ENCODE measurements at places on chromosomes 3 and 15.

GRCh38 chr3:43497422-43497821, 124.4 kb downstream of the ANO10 start:
- no peak for DNase-seq

- no peak for DNase-seq
These were observed 42.2 kb downstream of the GMPS start for GRCh38 chr3:155912579-155913190.

DNA sequence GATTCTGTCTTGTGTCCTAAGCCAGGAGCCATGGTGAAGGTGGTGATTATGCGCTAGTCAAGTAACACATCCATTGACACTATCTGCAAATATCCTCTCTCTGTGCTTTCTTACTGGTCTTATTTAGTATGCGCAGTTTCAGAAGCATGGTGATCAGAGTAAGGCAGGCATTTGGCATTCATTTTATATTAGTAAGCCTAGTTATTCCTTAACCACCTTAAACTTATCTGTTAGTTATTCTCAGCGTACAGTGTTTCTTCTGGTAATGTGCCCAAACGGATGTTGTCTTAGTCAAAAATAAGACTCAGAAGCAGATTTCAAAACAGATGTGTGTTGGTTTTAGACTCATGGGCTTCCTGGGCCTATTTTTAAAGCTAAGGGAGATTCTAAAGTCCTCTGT, 329.2 kb downstream of the GRM7 start:
- no peak for DNase-seq

DNA sequence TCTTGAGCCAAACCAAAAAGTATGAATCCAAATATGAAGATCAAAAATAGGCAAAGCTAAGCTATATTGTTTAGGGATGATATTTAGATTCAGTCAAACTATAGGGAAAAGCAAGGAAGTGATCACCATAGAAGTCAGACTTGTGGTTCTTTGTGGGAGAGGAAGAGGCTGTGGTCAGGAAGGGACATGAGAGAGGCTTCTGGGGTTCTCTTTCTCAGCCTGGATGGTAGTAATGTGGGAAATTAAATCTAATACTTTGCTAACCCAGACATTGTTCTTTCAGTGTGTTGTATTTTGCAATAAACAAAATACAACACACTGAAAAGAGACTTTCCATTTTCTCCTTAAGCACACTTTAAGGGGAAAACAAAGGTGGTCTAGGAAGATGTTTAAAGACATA, 3.1 kb downstream of the CX3CR1 start:
- DNase-seq = no peak

GRCh38 chr15:94555841-94556519, 324.6 kb downstream of the MCTP2 start:
- no peak for DNase-seq

- DNase-seq = peak; percentile 12
These were observed 105.1 kb downstream of the ZMAT3 start for GRCh38 chr3:178966299-178967176.

GRCh38 chr3:105094588-105094987, 272.1 kb upstream of the ALCAM start:
- no peak for DNase-seq

GRCh38 chr3:64342940-64343688, 117.8 kb upstream of the PRICKLE2 start:
- no peak for DNase-seq

- no peak for DNase-seq
These were observed 290.8 kb downstream of the UBE2E2 start for GRCh38 chr3:23493889-23494288.

- no peak for DNase-seq
These were observed 8.0 kb downstream of the POC1A start for GRCh38 chr3:52146189-52146588.

DNA sequence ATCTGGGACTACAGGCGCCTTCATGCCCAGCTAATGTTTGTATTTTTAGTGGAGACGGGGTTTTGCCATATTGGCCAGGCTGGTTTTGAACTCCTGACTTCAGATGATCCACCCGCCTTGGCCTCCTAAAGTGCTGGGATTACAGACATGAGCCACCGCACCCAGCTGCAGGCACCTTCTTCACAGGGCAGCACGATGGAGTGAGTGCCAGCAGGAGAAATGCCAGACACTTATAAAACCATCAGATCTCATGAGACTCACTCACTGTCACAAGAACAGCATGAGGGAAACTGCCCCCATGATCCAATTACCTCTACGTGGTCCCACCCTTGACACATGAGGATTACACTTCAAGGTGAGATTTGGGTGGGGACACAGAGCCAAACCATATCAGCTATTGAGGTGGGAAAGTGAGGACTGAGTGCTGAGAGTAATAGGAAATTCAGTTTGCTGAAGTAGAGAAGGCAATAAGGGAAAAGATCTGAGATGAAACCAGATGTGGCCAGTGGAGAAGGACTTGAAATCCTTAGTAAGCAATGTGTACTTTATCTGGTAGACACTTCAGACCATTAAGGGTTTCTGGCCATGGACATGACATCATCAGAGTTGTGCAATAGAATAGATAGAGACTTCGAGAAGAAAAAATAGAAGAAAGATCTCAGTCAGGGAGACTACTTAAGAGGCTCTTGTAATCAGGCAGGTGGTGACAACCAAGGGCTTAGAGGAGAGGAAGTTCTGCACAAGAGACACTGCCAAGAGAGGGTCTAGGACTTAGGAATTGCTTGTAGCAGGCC, 18.1 kb upstream of the ATP13A5 start:
- no peak for DNase-seq

DNA sequence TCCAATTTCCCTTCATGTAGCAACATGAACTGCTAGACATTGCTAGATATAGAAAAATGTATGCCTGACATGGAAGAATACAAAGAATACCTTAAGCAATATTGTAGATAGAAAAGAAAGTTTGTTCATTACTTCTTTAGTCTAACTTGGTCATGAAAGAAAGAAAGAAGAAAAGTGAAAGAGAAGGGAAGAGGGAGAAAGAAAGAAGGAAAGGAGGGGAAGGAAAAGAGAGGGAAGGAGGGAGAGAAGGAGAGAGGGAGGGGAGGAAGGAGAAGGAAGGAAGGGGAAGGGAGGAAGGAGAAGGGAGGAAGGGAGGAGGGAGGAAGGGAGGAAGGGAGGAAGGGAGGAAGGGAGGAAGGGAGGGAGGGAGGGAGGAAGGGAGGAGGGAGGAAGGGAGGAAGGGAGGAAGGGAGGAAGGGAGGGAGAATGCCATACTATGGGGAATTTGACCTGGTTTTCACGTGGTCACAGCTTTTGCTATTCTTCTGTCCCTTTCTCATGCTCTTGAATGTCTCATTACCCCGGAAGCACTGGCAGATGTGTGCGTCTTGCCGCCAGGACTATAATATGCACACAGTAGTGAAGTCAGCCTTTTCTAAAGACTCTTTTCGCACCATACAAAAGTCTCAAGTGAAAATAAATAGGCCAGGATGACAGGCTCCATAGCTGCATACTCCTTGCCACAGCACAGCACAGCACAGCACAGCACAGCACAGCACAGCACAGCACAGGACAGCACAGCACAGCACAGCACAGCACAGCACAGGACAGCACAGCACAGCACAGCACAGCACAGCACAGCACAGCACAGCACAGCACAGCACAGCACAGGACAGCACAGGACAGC, 78.2 kb downstream of the CHAC1 start:
- no peak for DNase-seq

DNA sequence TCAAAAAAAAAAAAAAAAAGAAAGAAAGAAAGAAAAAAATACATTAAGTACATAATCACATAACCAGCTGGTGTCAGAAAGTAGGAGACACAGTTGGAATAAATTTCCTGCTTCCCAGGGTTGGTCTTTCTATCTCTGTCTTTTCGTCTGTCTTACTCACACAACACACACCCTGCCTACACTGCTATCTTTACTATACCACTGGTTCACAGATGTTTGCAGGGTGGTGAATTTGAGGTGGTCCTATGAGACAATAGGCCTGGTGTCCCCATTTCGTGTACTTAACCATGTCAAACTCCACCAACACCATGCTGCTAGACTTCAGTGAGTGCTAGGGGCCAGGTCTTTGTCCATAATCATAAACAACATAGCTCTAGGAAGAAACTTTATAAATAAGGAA, 17.6 kb upstream of the CD47 start:
- DNase-seq = no peak

GRCh38 chr3:16583551-16583950, 21.7 kb downstream of the DAZL start:
- no peak for DNase-seq

DNA sequence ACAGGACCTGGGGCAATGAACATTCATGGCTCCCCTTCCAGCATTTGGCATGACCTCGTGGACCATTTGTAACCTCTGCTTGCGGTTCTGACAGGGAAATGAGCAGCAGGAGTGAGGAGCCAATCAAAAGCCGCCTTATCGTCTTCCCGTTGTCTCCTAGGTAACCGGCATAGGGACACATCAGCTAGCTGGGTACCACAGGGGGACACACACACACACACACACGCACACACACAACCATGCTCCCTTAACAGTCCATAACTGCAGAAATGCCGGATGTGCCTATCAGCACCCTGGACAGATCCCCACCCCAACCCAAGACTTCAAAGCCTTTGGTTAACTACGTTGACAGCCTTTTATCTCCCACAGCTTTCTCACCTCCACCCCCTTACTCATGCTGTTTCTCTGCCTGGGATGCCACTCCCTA, 53.4 kb upstream of the CCDC174 start:
- DNase-seq = peak; percentile 42

GRCh38 chr15:77002436-77002835, 7.5 kb downstream of the PSTPIP1 start:
- no peak for DNase-seq

- DNase-seq = peak; percentile 45
These were observed 708 bp upstream of the GCHFR start for GRCh38 chr15:40762919-40763800.

- DNase-seq = no peak
These were observed 77.2 kb downstream of the IL1RAP start for GRCh38 chr3:190591080-190591479.

- DNase-seq = no peak
These were observed 61.0 kb upstream of the PPARG start for GRCh38 chr3:12227833-12228232.

GRCh38 chr15:70447928-70448698, 315.2 kb downstream of the UACA start:
- peak; percentile 44 for DNase-seq

DNA sequence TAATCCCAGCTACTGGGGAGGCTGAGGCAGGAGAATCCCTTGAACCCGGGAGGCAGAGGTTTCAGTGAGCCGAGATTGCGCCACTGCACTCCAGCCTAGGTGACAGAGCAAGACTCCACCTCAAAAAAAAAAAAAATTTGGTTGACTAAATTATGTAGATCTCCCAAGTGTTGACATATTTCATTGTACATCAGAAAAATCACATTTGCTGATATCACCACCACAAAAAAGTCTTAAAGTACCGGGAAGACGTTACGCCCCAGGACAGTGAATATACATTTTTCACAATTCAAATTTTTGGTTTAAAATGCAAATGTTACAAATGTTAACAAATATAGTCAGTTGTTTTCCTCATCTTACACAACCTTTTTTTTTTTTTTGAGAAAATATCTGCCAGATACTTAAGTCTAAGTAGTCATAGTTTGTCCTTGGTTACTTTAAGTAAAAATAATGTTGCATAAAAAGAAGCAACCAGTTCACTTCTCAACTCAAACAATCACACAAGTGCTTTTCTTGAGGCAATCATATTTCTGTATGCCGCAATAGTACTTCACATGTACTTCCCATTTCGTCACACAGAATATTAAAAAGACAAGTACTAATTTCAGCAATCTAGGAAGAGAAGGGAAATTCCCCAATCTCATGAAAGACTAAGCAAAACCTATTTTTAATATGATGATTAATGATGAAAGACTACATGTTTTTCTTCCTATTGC, 41.0 kb upstream of the TCF12 start:
- DNase-seq = no peak

DNA sequence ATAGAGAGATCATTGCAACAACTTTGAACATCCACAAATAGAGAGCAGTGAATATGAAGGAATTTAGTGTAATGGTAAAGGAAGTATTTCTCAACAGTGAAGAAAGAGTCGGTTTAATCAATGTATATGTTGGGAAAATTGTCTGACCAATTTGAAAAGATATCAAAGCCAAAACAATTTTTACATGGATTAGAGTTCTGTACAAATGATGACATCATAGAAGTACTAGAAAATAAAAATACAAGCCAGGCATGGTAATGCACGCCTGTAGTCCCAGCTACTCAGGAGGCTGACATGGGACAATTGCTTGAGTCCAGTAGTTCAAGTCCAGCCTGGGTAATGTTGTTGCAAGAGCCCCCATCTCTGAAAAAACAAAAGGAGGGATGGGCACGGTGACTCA, 26.0 kb upstream of the TMEM42 start:
- DNase-seq = no peak

DNA sequence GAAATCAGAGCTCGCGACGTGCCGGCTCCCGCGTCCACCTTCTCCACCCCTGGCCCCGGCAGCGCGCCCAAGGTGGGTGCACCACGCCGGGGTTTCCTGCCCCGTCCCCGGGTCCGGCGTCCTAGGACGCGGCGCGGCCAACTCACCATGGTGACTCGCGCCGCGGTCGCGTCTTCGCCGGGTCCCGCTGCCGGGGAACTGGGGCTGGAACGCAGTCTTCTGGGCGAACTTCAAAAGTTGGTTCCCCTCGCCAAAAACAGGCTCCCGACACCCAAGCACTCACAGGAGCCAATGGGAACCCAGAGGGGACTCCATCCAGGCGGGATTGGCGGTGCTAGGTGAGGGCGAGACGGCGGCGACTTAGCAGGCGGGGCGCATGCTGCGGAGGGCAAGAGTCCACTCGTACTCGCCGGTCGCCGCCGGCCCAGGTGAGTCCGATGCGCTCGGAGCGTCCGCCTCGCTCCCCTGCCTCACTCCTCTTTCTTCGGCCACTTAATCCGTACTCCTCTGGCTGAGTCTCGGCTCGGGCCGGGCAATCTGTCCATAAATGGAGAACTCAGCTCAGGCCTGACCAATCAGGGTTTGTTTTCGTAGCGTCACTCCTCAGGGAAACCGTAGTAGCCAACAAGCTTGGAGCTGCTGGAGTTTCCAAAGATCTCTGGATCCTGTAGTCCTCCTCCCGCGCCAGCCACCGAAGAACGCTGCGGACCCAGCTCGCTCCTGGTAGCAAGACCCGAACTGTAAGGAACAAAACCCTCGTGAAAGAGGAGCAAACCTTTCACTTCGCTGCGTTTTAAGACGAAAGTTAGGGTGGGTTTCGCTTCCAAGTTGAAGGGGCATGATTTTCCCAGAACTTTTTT, at the start of gene MYO1E:
Gene MYO1E (minus strand): TSS at position 520 of the 860 bp plus-strand sequence. CDS start 371 bp downstream, at position 149.
- DNase-seq = peak; percentile 19

DNA sequence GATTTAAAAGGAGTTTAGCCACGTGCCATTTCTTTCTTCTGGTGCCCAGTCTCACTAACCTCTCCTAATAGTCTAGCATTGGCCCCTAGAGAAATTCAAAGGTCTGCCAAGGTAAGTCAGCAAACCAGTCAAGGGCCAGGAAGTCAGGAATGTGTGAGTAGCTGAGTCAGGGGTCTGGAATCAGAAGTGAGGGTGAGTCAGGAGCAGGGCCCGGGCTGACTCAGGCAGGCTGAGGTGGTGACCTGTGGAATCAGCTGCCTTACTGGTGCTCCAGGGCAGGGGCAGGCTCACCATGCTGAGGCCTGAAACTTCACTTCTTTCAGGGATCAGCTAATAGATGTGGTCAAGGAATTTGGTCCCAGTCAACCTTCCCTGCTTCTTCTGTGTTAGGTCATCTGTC, 105.8 kb upstream of the MYZAP start:
- DNase-seq = no peak
